ENCODE measurements at places on chromosomes 2 and 18. TPM values are rescaled to one million over a fixed set of nuclear protein-coding genes. Genes with fewer than 3 reads are reported as not detected.

DNA sequence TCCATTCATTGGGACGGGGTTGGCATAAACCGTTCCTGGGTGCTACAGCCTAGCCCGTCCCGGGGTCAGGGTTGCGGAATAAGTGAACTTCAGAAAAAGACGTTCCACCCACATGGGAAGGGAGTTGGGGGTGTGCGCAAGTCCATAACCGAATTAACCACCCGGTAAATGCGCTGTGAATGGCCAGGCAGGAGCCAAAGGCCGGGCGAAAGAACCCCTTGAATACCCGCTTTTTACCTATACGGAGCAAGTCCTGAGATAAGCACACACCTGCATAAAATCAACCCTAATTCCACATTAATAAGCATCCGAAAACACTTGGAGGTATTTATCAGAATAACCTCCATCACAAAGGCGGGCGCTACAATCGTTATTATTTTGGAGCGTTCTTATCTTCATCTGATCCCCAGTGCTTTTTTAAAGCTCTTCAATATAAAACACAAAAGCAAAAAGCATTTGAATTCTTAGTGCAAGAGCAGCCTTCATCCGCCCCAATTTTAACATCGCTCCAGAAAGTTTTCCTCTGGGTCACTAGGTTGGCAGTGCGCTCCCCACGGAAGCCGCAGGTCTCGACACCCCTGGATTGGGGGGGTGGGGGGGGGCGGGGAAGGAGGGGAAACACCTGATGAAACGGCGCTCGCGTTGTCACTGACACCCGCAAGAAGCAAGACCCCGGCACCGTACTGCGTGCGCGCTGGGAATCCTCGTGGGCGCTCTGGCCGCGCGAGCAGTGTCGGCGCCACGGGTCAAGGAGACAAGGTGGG lies 1.2 kb downstream of the SATB2 start:
- no peak overlapping the region for H3K27ac ChIP-seq
- peaks cover 76% of the 10 kb centered on the region for H3K27me3 ChIP-seq
- H3K4me1 ChIP-seq = peaks cover 8% of the 10 kb centered on the region
- no peak overlapping the region for H3K4me3 ChIP-seq

DNA sequence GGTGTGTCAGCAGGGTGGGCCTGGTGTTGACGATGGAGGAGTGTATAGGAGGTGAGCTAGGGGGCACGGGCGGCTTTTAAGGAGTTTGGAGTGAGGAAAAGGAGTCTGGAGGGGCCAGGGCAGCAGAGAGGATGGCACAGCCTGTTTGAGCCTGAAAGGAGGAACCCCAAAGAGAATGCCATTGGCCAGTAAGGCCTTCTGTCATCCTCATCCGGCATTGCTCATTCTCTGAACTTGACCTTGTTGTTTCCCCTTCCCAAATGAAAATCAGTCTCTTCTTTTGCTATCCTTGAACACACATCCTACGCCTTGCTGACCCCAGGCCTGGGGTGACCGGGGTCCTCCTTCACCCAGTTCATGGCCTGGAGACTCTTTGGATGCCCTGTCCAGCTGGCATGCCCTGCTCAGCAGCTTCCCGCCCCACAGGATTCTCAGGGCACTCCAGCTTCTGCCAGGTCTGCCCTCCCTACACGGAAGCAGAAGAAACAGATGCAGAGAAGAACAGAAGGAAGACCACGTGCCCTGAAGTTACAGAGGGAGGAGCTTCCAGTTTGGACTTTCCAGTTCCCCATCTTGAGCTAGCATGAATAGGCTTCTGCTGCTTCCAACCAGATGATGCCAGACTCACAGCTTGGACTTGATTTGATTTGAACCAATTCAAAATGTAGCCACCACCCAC lies 20.5 kb upstream of the KIF3C start:
- DNase-seq = no peak
- H3K4me3 ChIP-seq = no peak overlapping the region
- H3K27me3 ChIP-seq = no peaks in the 10 kb centered on the region
- H3K4me1 ChIP-seq = peaks cover 18% of the 10 kb centered on the region
- H3K27ac ChIP-seq = no peak overlapping the region
- no peaks in the 10 kb centered on the region for H3K36me3 ChIP-seq

DNA sequence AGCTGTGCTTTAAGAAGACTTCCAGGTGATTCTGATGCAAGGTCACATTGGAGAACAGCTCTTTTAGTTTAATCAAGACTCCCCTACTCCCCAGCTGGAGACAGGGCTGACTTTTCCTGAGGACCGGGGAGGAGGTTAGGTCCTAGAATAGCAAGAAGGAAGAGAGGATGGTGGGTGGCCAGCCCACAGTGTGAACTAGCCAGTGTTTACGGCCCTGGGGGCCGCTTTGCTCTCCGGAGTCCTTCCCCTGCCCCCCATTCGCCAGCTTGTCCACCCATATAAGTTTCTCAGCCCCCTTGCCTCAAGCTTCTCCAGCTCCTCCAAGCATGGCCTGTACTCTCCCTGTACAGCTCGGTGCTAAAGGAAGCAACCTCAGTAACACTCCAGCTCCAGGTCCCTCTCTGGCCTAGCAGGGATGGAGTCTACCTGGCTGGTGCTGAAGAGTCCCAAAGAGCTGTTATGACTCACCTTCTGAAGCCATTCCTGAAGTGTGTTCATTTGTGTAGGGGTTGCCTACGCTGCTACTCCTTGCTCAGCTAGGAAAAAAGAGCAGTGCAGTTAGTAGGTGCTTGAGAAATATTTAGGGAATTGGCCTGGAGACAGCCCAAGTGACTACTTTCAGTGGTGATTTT lies 7.9 kb downstream of the INPP4A start:
- DNase-seq = no peak
- H3K4me1 ChIP-seq = peaks cover 14% of the 10 kb centered on the region
- no peaks in the 10 kb centered on the region for H3K27me3 ChIP-seq
- no peak overlapping the region for H3K4me3 ChIP-seq
- H3K27ac ChIP-seq = no peak overlapping the region
- H3K36me3 ChIP-seq = no peaks in the 10 kb centered on the region

DNA sequence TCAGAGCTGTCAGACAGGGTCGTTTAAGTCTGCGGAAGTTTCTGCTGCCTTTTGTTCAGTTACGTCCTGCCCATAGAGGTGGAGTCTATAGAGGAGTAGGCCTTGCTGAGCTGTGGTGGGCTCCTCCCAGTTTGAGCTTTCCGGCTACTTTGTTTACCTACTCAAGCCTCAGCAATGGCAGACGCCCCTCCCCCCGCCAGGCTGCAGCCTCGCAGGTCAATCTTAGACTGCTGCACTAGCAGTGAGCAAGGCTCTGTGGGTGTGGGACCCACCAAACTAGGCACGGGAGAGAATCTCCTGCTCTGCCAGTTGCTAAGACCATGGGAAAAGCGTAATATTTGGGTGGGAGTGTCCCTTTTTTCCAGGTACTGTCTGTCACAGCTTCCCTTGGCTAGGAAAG lies 86.5 kb downstream of the EFEMP1 start:
- no peaks in the 10 kb centered on the region for H3K36me3 ChIP-seq
- no peak for DNase-seq
- H3K4me1 ChIP-seq = no peaks in the 10 kb centered on the region
- no peak overlapping the region for H3K4me3 ChIP-seq
- no peak overlapping the region for H3K27ac ChIP-seq

ABHD1 gene
- not detected for total RNA-seq

DNA sequence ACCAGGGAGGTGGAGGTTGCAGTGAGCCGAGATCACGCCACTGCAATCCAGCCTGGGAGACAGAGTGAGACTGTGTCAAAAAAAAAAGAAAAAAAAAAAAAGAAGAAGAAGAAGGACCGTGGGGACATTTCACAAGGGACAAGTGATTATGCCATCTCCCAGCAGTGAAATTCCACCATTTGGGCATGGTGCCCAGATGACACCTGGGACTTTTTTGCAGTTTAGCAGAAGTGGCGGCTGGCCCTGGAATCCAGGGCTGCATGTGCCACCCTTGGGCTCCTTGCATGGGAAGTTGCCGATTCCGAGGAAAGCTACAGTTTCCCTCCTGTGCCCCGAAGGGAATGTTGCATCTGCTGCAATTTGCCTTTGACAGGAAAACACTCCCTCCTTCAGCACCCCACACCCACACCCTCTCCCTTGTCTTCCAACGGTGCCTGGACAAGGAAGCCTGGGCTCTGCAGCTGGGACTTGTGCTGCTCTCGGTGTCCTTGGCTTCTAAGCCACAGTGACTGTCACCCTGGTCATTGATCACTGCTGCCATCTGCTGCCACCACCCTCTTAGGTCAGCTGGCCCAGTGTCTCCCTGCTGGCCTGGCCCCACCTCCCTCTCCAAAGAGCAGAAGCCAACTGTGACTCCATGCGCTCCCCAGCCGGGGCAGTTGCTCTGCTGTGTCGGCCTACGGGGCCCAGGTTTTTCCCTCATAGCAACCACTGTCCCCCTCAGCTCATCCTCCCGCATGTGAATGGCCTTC lies 56.4 kb upstream of the LRRC30 start:
- DNase-seq = no peak
- H3K27me3 ChIP-seq = no peaks in the 10 kb centered on the region
- H3K4me3 ChIP-seq = no peak overlapping the region
- no peaks in the 10 kb centered on the region for H3K4me1 ChIP-seq
- H3K27ac ChIP-seq = no peak overlapping the region
- H3K36me3 ChIP-seq = no peaks in the 10 kb centered on the region

GRCh38 chr18:23662309-23663263 lies at the start of gene ANKRD29:
ANKRD29 (minus strand) TSS chr18:23662911; CDS start chr18:23662730, 181 bp downstream.
- no peak within 1 kb of the TSS for H3K27ac ChIP-seq
- peaks cover 3% of the 10 kb centered on the region for H3K4me1 ChIP-seq
- peak within 1 kb of the TSS; percentile 30 for H3K4me3 ChIP-seq
- H3K36me3 ChIP-seq = no peaks in the 10 kb centered on the region
- peaks cover 26% of the 10 kb centered on the region for H3K27me3 ChIP-seq

- peak within 1 kb of the TSS; percentile 57 for H3K27ac ChIP-seq
- peaks cover 28% of the 10 kb centered on the region for H3K4me1 ChIP-seq
- H3K36me3 ChIP-seq = no peaks in the 10 kb centered on the region
- DNase-seq = peak; percentile 88
These were observed at the start of gene SPTBN1 for GRCh38 chr2:54455563-54456361. SPTBN1 (plus strand) TSS chr2:54456327; CDS start chr2:54526419, 70,092 bp downstream.

AP1S3 gene
- 3.8 TPM for total RNA-seq

KCNG2 gene
- not detected for total RNA-seq

DNA sequence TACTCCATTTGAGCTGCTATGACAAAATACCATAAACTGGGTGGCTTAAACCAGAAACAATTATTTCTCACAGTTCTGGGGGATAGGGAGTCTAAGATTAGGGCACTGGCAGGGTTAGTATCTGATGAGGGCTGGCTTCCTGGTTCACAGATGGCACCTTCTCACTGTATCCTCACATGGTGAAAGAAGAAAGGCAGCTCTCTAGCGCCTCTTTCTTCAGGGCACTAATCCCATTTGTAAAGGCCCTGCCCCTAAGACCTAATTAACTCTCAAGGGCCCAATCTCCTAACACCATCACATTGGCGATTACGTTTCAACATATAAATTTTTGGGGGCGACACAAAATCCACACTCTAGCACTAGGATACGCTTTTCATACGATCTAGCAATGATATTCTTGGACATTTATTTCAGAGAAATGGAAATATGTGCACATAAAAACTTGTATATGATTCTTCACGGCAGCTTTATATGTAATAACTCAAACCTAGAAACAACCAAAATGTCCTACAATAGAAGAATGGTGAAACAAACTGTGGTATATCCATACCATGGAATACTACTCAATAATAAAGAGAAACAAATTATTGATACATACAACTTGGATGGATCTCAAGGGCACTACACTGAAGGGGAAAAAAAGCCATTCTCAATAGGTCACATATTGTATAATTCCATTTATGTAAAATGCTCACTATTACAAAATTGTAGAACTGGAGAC lies 111.0 kb downstream of the BCL2L11 start:
- H3K27ac ChIP-seq = no peak overlapping the region
- H3K4me3 ChIP-seq = no peak overlapping the region
- no peaks in the 10 kb centered on the region for H3K36me3 ChIP-seq
- no peaks in the 10 kb centered on the region for H3K27me3 ChIP-seq
- no peak for DNase-seq
- no peaks in the 10 kb centered on the region for H3K4me1 ChIP-seq

GRCh38 chr18:58558471-58558870 lies 70.4 kb downstream of the ALPK2 start:
- no peaks in the 10 kb centered on the region for H3K27me3 ChIP-seq
- no peak overlapping the region for H3K27ac ChIP-seq
- no peak overlapping the region for H3K4me3 ChIP-seq
- H3K4me1 ChIP-seq = no peaks in the 10 kb centered on the region
- H3K36me3 ChIP-seq = no peaks in the 10 kb centered on the region

GRCh38 chr2:240646176-240646899 lies 21.1 kb downstream of the GPR35 start:
- no peak for DNase-seq
- no peak overlapping the region for H3K4me3 ChIP-seq
- no peaks in the 10 kb centered on the region for H3K36me3 ChIP-seq
- peaks cover 2% of the 10 kb centered on the region for H3K27me3 ChIP-seq
- H3K27ac ChIP-seq = no peak overlapping the region

SH3RF3 gene
- 9.4 TPM for total RNA-seq

- DNase-seq = no peak
- peaks cover 48% of the 10 kb centered on the region for H3K27me3 ChIP-seq
- H3K4me1 ChIP-seq = peaks cover 4% of the 10 kb centered on the region
- no peak overlapping the region for H3K27ac ChIP-seq
These were observed 13.0 kb downstream of the SIGLEC15 start for GRCh38 chr18:45838302-45839070.

GRCh38 chr2:231894566-231895380 lies 31.4 kb downstream of the NPPC start:
- no peak overlapping the region for H3K27ac ChIP-seq
- DNase-seq = no peak
- no peaks in the 10 kb centered on the region for H3K27me3 ChIP-seq
- H3K36me3 ChIP-seq = no peaks in the 10 kb centered on the region
- no peaks in the 10 kb centered on the region for H3K4me1 ChIP-seq

DNA sequence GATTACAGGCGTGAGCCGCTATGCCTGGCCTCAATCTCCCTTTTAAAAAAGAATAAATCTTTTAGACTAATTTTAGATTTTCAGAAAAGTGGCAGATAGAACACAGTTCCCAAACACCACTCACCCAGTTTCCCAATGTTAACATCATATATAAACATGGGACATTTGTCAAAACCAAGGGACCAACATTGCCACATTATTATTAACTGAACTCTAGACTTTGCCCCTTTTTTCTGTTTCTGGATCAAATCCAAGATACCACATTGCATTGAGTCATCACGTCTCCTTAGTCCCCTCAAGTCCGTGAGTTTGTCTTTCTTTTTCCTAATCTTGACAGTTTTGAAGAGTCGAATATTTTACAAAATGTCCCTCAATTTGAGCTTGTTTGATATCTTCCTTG lies 2.4 kb downstream of the C2orf42 start:
- no peak overlapping the region for H3K4me3 ChIP-seq
- no peaks in the 10 kb centered on the region for H3K4me1 ChIP-seq
- H3K36me3 ChIP-seq = no peaks in the 10 kb centered on the region
- no peak overlapping the region for H3K27ac ChIP-seq
- H3K27me3 ChIP-seq = no peaks in the 10 kb centered on the region

CCDC68 gene
- total RNA-seq = 2.9 TPM

- DNase-seq = peak; percentile 17
- peaks cover 12% of the 10 kb centered on the region for H3K27me3 ChIP-seq
- H3K36me3 ChIP-seq = no peaks in the 10 kb centered on the region
- peaks cover 3% of the 10 kb centered on the region for H3K4me1 ChIP-seq
- no peak overlapping the region for H3K27ac ChIP-seq
These were observed 1.2 kb upstream of the HES6 start for GRCh38 chr2:238240757-238241711.

GRCh38 chr2:240290432-240291336 lies 144.8 kb upstream of the GPC1 start:
- DNase-seq = no peak
- H3K4me3 ChIP-seq = no peak overlapping the region
- no peaks in the 10 kb centered on the region for H3K4me1 ChIP-seq

- no peaks in the 10 kb centered on the region for H3K27me3 ChIP-seq
- H3K4me1 ChIP-seq = peaks cover 10% of the 10 kb centered on the region
- H3K36me3 ChIP-seq = no peaks in the 10 kb centered on the region
- no peak for DNase-seq
- no peak overlapping the region for H3K4me3 ChIP-seq
These were observed 38.4 kb downstream of the EIF4E2 start for GRCh38 chr2:232588680-232589585.

Data from endothelial cell of umbilical vein (primary cell).